Stimulated activated CD4-positive, alpha-beta T cell treated with anti-CD3 and anti-CD28 coated beads, Interleukin-2, amount 100 ng/mL, for 24 hours (primary cell): ENCODE measurements at places on chromosomes 3 and 15.

GRCh38 chr3:136882571-136882970 is 20.6 kb downstream of the NCK1 start:
- no peak for DNase-seq

- DNase-seq, result no peak
These were observed 1303.3 kb downstream of the OTOL1 start for GRCh38 chr3:162799910-162800309.

DNA sequence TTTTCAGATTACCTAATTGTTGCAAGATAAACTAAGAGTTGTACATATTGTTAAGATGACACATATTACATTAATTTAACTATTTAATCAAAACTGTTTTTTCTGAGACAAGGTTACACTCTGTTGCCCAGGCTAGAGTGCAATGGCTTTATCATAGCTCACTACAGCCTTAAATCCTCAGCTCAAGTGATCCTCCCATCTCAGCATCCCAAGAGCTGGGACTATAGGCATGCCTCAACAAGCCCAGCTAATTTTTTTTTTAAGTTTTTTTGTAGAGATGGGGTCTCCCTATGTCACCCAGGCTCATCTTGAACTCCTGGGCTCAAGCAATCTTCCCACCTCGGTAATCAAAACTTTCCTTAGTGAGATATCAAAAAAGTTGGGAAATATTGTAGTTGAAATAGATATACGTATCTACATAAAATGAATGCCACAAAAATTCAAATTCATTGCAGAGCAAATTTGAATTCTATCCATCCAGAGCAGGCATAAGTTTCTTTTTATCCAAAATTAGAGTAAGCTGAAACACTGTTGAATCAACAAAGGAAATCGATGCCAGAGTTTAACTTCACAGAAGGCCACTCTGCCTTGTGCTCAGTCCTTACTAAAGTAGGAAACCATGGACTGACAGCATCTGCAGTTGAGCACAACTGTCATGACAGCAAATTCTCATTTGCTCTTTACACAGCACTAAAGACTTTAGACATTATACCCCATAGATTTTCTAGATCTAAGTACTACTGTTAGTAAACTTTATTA is 15.5 kb downstream of the ATOSA start:
- DNase-seq, result no peak

GRCh38 chr3:160577556-160578195 is 12.3 kb upstream of the KPNA4 start:
- no peak for DNase-seq

GRCh38 chr15:40933517-40933902 is 4.4 kb downstream of the DLL4 start:
- no peak for DNase-seq

DNA sequence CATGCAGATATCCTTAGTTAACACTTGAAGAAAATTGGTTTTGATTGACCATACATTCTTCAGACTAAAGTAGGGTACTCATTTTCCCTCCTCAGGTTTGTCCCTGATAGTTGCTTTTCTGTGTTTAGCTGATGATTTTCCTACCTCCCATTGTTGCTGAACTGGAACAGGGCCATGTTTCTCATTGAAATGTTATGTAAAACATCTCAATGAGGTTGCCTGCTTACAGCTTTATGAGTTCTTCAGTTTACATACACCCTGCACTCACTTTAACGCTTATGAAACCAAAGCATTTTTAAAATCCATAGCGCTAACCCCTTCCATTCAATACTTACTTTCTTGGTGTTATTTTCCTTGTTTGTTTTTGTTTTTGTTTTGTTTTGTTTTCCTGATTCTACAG is 61.9 kb downstream of the HMG20A start:
- no peak for DNase-seq

GRCh38 chr3:38637906-38638305 is 11.6 kb downstream of the SCN5A start:
- no peak for DNase-seq

DNA sequence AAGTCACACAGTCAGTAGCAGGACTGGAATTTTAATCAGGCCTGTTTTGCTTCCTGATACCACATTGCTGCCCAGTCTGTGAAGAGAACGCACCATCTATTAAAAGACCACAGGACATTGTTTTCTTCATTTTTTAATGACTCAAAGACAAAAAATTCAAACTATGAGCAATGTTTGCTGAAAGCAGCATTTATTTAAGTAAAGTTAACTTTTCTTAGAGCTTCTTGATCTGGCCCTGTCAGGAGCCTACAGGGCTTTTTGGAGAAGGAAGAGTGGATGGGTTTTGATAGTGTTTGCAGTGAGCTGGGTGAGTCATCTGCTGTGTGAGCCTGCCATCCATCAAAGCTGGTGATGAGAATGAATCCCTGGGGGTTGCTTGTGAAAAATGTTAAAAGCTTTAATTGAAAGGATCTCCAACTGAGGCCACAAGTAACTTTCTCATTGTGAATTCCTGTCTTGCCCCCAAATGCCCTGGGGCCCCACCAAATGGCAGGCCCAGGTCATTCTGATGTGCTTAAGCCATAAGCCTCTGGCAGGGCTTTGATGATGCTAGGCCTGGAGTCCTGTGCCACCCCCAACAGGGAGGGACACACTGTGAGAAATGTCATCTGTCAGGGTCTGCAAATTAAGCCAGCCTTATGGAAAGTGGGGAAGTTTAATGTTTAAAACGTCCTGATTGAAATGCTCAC is 136.2 kb upstream of the PFN2 start:
- no peak for DNase-seq

DNA sequence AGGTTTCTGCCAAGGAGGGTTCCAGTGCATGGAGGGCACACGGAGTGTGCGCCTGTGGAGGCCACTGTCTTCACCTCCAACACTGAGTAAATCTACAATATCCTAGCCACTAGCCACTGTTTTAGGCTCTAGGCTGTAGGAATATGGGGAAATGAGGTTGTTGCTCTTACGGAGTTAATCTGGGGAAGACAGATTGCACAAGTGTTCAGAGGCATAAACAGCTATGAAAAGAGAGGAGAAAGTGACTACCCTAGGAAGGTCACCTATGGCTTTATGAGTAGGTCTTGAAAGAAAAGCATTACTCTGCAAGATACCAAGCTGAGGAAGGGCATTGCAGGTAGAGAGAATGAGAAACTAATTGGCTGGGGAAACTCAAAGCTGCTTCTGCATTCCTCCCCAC is 85.7 kb downstream of the CYP19A1 start:
- no peak for DNase-seq

DNA sequence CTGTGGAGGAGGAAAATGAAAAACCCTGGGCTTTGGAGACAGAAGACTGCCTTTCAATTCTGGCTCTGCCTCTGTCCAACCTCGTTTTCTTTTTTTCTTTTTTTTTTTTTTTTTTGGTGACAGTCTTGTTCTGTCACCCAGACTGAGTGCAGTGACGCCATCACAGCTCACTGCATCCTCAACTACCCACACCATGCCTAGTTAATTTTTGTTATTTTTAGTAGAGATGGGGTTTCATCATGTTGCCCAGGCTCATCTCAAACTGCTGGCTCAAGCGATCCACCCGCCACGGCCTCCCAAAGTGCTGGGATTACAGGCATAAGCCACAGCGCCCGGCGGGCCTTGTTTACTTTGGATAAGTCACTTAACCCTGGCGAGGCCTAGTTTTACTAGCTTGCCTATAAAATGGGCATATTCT is 66.3 kb upstream of the SLC25A26 start:
- no peak for DNase-seq

- no peak for DNase-seq
These were observed 179.4 kb upstream of the CGNL1 start for GRCh38 chr15:57196865-57197264.

GRCh38 chr15:25543196-25543595 is 104.4 kb upstream of the UBE3A start:
- no peak for DNase-seq

- no peak for DNase-seq
These were observed 149.5 kb upstream of the EPHA3 start for GRCh38 chr3:88957711-88958439.

DNA sequence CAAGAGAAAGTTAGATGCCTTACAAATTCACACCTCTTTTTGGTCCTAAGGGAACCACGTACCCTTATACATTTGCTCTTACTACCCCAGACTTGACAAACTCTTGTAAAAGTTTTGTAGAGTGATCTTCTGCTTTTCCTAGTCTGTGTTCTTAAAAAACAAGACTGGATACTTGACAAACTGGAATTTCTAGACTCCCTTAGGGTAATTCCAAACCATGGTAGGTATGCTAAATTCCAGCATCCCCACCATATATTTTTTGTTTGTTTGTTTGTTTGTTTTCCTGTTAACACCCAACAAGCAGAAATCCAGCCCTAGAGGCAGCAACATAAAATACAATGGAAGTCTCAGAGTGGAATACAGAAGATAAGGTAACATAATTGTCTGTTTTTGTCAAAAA is 280.7 kb upstream of the NR2F2 start:
- no peak for DNase-seq

DNA sequence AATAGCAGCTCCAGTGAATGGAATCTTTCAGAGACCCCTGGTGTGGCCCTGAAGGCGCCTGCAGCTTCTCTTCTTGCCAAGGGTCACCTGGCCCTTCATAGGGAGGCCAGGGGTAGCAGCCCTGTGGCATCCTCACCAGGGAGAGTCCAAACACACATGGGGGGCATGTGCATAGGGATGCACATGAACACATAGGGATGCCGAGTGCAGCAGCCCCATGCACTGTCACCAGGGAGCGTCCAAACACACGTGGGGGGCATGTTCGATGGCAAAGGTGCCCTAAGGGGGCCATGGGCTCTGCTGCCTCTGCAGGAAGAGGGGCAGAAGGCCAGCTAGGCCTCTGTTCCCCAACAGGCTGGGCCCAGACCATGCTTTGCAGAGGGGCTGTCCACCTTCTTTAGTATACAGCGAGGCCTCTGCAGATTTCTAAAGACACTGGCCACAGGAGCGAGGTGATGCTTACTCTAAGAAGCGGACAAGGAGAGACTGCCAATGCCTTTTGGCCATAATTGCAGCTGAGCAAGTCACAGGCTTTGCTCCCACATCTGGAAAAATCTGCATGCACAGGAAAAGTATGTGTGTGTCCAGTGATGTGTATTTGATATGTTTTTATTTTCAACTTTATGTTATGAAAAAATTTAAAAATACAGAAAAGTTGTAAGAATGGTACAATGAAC is 21.0 kb downstream of the ANAPC13 start:
- DNase-seq, result no peak

GRCh38 chr3:17972959-17973906 is 230.8 kb upstream of the TBC1D5 start:
- DNase-seq, result no peak

DNA sequence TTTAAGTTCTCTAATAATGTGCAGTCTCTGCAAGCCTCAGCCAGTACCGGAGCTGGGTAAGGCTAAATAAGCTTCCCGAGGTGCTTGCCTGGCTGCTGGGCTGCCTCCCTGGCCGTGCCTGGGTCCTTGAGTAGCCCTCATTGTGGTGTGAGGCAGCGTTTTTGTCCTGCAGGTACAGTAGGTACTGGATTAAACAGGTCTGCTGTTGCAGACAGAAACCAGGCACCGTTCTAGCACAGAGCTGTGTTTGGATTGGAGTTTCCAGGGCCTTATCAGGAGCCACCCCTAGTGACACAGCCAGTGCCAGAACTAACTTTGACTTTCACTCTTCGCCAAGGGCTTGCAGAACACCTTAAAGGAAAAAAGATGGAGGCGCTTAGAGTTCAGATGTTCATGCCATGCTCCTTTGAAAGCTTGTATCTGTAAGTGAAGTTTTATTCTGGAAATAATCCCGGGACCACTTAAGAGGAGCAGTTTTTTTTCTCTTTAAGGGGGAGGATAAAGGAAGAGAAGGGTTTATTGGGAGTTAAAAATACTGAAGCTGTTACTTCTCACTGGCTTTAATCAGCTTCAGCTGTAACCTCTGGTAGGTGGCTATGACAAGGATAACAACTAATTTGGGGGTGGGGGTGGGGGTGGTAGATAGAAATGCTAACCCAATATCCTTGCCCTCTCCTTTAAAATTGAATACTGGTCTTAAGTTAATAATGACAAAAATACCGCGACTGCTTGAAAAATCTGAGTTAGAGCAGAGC is 126.8 kb downstream of the MITF start:
- no peak for DNase-seq

DNA sequence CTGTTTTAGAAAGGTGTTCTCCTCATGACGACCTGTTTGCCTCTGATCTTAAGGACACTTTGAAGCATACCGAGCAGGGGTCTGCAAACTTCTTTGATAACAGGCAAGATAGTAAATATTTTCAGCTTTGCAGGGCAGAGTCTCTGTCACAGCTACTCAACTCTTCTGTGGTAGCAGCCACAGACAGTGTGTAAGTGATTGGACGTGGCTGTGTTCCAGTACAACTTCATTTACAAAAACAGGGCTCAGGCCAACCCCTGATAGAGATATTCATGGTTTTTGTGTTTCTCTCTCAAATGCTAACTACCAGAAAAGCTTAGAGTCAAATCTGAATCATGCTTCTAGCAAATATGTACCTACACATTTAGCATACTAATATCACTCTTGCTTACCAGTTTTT is 51.5 kb downstream of the TGFBR2 start:
- DNase-seq, result no peak

DNA sequence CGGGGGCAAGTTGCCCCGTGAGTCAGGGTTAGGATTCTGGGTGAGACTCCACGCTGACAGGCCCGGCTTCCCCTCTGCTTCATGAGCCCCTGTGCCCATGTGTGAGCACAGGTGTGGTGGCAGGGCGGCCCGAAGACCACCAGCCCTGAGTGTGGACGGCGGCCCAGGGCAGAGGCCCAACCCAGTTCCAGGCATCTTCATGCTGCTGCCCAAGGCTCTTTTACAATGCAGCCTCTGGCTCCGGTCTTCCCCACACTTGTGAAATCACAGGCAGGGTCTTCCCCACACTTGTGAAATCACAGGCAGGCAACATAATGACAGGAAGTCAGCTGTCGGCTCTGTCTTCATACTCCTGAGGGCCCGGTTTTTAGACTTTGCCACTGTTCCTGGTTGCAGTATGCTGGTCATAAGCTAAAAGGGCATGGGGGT is 78.8 kb downstream of the AAGAB start:
- DNase-seq, result no peak

GRCh38 chr3:64463981-64464380 is 223.8 kb downstream of the ADAMTS9 start:
- no peak for DNase-seq

GRCh38 chr3:126551121-126551838 is 7.5 kb downstream of the C3orf22 start:
- no peak for DNase-seq

- peak; percentile 5 for DNase-seq
These were observed 219.8 kb downstream of the CTNNB1 start for GRCh38 chr3:41418961-41419691.
